Omental fat pad (tissue), 4 donors: ENCODE measurements at places on chromosomes 4 and X.

DNA sequence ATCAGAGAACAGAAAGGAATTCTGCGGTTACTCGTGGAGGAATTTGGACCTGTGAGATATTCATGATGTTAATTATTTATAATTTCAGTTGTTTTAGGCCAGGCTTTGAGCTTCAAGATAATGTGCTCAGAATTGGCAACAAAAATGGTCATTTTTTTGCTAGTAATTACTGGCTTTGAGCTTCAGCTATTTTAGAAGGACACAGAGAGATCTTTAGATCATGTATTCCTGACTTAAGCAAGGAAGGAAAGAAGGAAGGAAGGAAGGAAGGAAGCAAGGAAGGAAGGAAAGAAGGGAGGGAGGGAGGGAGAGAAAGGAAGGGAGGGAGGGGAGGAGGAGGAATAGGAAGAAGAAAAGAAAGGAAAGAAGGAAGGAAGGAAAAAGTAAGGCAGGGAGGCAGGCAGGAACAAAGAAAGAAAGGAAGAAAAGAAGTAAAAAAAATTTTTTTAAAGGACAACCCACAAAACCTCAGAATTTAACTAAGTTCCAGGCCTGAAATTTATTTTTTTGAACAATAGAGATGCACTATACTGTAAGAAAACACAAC, 277.9 kb upstream of the KLF3 start:
- no peak for DNase-seq

- no peak for DNase-seq
These were observed at the start of gene DCHS2 for GRCh38 chr4:154491341-154492271. Gene DCHS2, minus strand, starts transcription at chr4:154491799. Its CDS starts 444 bp downstream, at chr4:154491355.

DNA sequence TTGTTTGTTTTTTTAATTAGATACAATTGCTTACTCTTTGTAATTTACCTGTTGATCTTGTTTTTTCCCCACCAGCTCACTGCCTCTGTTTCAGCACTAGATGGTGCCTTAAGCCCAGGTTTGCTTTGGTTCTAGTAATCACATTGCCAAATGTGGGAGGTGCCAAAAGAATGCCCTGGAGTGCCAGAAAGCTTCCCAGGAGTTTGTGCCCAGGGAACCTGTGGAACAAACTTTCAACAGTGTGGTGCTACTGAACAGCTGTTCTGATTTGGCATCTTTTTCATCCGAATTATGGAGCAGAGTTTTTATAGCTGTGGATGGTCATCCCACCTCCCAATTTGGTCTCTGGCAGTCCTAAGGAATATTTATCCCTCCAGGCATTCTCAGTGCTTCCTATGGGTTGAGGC, 1000.7 kb downstream of the STIM2 start:
- no peak for DNase-seq

GRCh38 chr4:153027866-153028265, 91.7 kb downstream of the FHDC1 start:
- DNase-seq, result no peak

- no peak for DNase-seq
These were observed 21.3 kb upstream of the SFRP2 start for GRCh38 chr4:153809916-153810810.

DNA sequence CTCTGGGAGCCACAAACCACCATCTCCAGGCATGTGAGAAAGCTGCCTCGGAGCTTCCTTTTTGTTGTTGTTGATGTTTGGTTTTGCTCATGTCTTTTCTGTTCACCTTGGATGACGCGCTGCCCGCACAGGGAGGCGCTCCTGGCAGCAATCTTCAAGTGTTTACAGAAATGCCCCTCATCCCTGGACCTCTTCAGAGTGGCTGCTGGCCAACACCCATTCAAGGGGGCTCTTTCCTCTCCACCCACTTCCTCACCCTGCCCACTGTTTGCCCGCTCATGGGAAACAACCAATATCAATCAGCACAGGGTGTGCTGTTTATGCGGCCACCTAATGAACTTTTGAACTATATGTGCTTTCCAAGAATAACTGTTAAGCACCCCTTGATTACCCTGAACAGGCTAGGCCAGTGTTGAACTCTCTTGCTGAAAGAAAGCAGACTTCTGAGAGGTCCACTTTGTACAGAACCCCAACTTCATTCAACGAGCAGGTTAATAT, 355.1 kb upstream of the CLNK start:
- no peak for DNase-seq

DNA sequence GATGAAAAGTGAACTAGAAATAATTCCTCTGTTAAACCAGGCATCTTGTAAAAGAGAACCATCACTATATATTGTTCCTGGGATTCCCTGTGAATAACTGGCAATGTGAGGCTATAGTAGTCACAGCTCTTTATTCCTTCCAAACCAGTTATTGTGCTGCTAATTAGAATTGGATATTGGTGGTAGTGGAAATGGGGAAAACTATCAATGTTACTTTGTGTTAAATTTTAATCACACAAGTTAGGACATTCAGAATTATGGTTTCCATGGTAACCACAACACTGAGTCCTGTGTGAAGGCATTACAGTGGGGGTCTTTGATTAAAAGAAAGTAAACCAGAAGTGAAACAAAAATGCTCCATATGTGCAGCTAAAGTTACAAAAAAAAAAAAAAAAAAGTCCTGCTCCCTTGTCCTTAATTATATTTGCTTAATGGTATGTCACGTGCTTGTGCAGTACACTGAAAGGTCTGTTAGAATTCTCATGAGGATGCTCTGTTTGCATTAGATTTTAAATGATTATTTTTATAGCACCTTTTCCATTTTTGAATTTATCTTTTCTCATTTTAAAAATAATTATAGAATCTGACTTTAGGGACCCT, 200.4 kb downstream of the ADGRL3 start:
- no peak for DNase-seq

DNA sequence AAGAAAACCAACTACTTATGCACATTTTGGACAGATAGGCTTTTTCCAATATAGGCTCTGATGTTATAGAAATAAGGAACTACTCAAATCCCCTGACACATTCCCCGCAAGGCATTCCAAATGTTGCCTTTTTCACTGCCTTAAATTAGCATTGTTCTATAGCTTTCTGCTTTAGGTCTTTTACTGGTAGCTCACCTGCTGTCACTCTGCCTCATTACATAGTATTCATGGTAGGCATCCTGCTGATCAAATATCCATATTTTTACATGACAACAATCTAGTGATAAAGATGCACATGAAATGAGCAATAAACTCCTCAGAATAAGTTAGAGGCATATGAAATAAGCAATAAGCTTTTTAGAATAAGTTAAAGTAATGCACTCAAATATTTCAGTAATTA, 542.7 kb downstream of the FAM133A start:
- DNase-seq, result no peak

- no peak for DNase-seq
These were observed 606.8 kb upstream of the ATOH1 start for GRCh38 chr4:93221771-93222170.

GRCh38 chr4:113682730-113683537, 78.6 kb downstream of the CAMK2D start:
- no peak for DNase-seq

DNA sequence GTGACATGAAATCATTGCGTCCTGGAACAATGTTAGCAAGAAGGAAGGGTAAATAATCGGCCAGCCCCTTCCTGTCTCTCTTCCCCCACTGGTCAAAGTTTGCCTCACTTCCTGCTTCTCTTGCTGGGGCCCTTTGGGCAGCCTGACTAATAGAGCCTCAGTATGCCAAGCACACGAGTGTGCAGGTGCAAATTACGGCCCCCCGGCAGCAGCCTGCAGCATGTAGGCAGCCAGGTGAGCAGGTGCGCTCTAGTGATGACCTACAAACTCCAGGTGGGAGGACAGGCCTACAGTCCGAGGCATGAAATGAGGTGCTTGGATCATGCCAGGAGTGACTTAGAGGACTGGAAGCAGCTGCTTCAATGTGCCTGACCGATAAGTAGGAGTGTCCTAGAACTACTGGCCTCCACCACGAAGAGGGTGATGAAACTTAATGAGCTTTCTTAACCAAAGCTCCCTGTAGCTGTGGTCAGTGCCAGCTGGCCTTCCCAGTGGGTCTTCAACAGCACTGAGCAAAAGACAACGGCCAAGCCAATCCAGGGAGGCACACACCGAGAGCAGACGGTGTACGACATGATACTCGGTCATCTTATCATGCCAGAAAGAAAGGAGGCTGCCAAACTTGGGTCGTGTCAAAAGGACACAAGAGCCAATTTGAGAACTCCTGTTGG, 26.1 kb upstream of the FAT1 start:
- DNase-seq, result no peak

- peak; percentile 29 for DNase-seq
These were observed 567 bp downstream of the C4orf46 start for GRCh38 chr4:158670975-158671664.

- no peak for DNase-seq
These were observed 10.9 kb upstream of the NALF2 start for GRCh38 chrX:69493193-69493592.

DNA sequence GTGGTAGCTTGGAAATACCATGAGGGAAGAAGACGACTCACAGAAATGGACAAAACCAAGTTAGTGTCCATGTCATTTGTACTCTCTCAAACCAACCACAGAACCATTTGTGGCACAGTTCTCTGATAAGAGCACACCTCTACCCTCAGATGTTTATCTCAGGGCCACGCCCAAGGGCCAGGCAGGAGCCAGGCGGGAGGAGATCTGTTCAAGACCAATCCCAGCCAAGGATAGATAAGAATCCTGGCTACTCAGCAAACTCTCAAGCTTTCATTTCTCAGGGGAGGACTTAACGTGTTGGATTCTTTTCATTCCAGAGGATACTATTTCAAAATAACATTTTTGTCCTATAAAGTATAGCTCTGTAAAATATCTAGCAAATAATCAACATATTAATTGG, 95.0 kb downstream of the NYX start:
- no peak for DNase-seq

- DNase-seq, result no peak
These were observed 24.6 kb downstream of the GPC4 start for GRCh38 chrX:133390676-133391075.

- DNase-seq, result no peak
These were observed 290.6 kb upstream of the SLIT2 start for GRCh38 chr4:19961091-19961490.

- DNase-seq, result no peak
These were observed 51.9 kb downstream of the EVC2 start for GRCh38 chr4:5656415-5656814.

DNA sequence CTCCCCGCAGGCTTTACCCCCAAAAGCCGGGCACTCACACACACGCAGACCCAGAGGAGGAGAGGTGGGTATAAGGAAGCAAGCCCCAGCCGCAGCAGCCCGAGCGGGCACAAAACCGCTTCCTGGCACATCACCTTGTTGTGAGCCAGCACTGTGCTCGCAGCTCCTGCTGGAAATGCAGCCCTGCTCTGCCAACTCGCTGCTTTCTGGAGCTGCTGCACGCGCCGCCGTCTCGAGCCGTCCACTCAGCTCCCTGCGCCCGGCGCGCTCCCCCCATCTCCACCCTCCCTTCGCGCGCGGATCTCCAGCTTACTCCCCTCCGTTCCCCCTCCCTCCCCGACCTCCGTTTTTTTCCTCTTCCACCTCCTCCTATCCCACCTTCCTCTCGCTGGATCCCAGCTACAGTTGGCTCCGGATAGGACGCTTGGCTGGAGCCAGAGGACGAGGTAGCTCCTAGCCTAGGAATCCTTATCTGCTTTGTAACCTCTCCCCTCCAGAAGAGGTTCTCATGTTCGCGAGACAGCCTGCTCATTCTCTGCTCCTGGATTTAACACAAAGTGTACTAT, at the start of gene SPOCK3:
Gene SPOCK3 (minus strand): TSS at position 179 of the 566 bp plus-strand sequence.
- DNase-seq, result no peak

GRCh38 chr4:114754616-114755015, 156.0 kb downstream of the UGT8 start:
- no peak for DNase-seq

DNA sequence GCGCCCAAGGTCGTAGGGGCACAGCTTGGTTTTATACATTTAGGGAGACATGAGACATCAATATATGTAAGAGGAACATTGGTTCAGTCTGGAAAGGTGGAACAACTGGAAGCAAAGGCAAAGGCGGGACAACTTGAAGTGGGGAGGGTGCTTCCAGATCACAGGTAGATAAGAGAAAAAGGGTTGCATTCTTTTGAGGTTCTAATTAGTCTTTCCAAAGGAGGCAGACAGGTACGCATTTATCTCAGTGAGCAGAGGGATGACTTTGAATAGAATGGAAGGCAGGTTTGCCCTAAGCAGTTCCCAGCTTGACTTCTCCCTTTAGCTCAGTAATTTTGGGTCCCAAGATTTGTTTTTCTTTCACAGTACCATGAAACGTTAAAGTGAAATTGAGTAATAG, 223.2 kb downstream of the FAM47A start:
- DNase-seq, result no peak

GRCh38 chr4:176824645-176825366, 32.1 kb upstream of the VEGFC start:
- DNase-seq, result no peak
